ENCODE measurements at places on chromosomes 16 and 17.

- no peak for DNase-seq
These were observed 69.3 kb downstream of the ABR start for GRCh38 chr17:1110541-1110861.

- no peak for DNase-seq
These were observed 802.5 kb downstream of the CDH8 start for GRCh38 chr16:61233713-61234112.

- no peak for DNase-seq
These were observed 14.6 kb upstream of the CIBAR2 start for GRCh38 chr16:85126705-85127378.

- DNase-seq = no peak
These were observed 265.4 kb upstream of the FOXF1 start for GRCh38 chr16:86244936-86245335.

- DNase-seq = no peak
These were observed 11.8 kb downstream of the ENDOV start for GRCh38 chr17:80426671-80427326.

DNA sequence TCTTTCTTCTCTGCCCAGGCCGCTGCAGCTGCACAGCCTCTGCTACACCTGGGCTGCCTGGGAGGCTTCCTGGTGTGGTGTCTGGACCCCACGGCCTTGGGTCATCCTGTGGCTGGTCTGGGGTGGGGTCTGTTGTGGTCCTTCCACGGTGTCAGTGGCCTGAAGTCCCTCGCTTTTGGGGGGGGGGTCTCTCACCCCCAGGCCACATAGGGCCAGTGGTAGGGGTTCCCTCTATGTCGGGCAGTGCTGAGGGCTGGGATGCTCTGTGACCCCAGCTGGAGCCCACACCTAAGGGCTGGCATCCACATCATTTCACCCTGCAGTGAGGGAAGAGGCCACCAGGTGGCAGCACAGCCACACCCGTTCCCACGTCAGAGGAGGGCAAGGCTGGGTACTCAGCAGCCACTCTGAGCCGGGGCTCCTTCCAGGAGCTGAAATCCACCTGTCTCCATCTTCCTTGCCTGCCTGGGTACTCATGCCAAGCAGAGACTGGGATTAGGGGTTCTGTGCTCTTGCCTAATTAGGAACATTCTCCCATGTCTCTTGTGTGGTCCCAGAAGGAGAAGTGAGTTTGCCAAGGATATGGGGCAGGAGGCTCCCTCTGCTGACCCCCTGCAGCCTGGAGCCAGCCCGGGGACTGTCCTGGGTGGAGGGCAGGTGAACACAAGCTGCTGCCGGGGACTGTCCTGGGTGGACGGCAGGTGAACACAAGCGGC is 13.0 kb downstream of the ENGASE start:
- DNase-seq = peak; percentile 81

DNA sequence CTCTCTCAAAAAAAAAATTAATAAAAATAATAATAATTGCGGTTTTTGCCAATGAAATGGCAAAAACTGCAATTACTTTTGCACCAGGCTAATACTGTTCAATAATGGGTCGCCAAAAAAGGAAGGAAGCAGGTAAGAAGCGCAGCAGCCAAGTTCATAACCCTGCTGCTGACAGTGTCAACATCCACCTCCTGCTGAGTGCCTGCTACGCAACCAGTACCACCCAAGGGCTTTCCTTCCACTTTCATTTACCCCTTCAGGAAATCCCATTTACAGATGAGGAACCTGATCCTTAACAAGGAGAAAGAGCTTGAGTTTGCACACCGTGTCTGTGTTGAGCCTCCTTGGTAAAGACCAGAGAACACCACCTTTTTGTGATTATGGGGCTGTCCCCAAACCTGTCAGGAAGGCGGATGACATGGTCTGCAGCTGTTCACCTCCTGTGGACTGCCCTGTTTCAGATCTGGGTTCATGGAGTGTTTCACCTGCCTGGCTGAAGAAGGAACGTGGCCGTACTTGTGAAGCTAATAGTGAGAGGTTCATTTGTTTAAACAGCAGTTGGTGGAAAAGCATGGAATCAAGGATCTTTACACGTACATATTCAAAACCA is 378.0 kb downstream of the SLC39A11 start:
- no peak for DNase-seq
